Activated CD4-positive, alpha-beta memory T cell treated with anti-CD3 and anti-CD28 coated beads for 36 hours (primary cell): ENCODE measurements at places on chromosomes 16 and 17.

DNA sequence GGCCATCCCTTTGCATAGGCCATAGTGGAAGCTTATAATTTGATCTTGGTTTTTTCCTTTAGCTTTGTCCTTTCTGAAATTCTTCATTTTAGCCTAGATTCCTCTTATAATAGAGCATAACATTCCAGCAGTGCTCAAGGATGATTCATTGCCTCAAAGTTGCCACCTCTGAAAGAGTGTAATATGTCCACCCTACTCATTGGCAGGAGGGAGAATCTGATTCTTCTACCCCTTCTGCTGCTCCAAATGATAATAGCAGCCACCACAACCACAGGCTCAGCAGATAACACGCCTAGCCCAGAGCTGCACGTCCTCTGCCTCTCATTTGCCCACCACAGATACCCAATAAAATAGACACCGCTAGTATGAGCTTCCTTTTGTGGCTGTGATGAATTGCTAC, 337.4 kb upstream of the HSBP1 start:
- DNase-seq, result no peak

GRCh38 chr17:4229627-4230541, 33.9 kb downstream of the ANKFY1 start:
- DNase-seq, result no peak

DNA sequence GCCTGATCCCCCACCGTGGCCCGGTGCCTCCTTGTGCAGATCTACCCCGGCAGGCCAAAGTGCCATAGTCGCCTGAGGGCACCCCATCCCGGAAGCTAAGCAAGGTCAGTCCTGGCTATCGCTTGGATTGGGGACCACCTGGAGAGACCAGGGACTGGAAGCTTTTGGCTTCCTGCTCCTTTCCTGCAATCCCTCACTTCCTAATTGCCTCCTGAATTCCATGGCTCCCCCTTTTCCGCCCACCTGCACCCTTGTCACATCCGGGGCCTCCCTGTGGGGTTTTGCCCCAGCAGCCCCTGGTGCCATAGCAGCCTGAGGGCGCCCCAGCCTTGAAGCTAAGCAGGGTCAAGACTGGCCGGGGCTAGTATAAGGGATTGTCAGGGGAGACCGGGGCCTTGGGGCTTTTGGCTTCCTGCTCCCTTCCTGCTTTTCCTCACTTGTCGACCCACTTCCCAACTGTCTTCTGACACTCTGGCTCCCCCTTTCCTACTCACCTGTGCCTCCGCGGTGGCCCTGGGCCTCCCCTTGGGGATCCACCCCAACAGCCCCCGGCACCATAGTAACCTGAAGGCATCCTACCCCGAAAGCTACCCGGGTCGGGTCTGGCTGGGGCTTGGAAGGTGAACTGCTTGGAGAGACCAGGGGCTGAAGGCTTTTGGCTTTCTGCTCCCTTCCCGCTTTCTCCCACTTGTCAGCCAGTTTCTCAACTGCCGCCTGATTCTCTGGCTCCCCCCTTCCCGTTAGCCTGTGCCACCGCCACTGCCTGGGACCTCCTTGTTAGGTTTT, 2293.6 kb downstream of the TP53TG3F start:
- no peak for DNase-seq

DNA sequence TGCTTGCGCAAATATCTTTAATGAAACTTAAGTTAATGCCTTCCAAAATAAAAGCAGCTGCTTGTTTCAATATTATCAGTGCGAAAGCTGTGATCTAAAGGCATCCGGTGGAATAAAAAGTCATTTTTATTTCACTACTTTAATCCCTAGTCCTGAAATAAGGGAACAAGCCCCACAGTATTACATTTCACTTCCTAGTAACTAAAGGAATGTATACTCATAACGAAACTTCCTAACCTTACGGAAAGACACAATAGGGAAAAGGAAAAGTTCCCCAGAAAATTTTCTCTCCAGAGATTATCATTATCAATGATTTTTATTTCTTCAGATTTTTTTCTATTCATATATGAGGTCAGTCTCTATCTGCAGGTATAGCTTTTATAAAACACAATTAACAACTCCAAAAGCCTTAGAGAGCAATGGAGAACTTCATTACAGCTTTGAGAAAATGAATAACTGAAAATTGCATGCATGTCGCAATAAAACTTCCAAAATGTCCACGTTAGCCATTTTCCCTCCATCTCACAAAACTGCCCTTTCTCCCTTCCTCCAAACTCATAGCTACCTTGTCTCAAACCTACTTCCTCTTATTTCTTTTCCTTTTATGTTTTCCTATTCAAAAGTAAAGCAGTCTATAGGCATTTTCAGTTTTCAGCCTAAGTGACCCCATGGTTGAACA, 154.3 kb upstream of the MED13 start:
- DNase-seq, result no peak

GRCh38 chr16:31107465-31107867, 720 bp upstream of the BCKDK start:
- peak; percentile 76 for DNase-seq

- no peak for DNase-seq
These were observed 202.6 kb upstream of the MYOCD start for GRCh38 chr17:12463102-12463501.

DNA sequence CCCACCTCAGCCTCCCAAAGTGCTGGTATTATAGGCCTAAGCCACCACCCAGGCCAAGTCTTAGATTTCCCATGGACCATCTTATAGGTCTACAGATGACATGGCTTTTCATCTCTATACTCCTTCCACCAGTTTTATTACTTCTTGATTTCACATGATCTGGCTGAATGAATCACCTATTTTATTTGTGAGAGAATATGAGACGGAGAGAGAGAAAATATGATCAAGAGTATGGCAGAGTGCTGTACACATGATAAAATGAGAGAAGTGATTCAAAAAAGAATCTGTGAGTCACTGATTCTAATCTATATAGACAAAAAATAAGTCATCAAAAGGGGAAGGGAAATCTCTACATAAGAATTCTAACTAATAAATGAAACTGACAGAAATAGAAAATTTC, 13.7 kb downstream of the ACSM1 start:
- no peak for DNase-seq

- no peak for DNase-seq
These were observed 16.4 kb downstream of the CDH5 start for GRCh38 chr16:66382966-66383299.

DNA sequence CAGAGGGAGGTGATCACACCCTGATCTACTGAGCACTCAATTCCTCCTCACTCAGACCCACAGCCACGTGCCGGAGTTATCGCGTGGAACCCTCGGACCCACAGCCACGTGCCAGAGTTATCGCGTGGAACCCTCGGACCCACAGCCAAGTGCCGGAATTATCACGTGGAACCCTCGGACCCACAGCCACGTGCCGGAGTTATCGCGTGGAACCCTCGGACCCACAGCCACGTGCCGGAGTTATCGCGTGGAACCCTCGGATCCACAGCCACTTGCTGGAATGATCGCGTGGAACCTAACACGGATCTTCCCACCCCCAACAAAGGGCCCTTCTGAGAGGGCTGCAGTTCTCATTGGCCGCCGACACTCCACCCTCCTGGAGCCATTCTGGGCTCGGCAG, 97.7 kb downstream of the PGS1 start:
- no peak for DNase-seq

DNA sequence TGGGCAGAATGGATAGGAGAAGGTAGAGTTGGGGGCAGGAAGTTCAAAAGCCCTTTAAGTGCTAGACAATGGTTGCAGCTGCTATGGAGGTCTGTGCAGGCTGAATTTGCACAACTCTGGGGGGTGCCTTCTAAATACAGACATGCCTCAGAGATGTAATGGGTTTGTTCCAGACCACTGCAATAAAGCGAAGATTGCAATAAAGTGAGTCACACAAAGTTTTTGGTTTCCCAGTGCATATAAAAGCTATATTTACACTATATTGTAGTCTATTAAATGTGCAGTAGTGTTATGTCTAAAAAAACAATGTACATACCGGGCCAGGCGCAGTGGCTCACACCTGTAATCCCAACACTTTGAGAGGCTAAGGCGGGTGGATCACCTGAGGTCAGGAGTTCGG, 60.5 kb upstream of the MYOCD start:
- DNase-seq, result no peak

GRCh38 chr16:87795336-87795735, 29.6 kb upstream of the KLHDC4 start:
- no peak for DNase-seq

- DNase-seq, result peak; percentile 95
These were observed at the start of gene MLX for GRCh38 chr17:42566883-42567573. Gene MLX (plus strand): TSS chr17:42567100. CDS start chr17:42567125, 25 bp downstream.

DNA sequence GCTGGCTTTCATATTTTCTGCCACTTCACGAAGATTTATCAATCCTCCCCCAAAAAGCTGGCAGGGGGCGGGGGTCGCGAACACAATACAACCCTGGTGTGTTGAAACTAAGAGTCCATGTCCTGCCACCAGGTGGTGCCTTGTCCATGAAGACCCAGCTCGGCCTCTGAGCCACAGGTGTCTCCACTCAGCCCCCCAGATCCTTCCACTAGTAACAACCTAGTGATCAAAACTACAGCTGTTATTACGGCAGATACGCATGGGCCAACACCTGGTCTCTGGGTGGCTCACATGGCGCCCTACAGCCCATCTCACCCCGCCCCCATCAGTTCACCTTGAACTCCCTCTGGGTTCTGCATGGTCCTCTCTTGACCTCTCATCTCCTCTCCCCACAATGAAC, 27.7 kb downstream of the USP7 start:
- DNase-seq, result no peak

DNA sequence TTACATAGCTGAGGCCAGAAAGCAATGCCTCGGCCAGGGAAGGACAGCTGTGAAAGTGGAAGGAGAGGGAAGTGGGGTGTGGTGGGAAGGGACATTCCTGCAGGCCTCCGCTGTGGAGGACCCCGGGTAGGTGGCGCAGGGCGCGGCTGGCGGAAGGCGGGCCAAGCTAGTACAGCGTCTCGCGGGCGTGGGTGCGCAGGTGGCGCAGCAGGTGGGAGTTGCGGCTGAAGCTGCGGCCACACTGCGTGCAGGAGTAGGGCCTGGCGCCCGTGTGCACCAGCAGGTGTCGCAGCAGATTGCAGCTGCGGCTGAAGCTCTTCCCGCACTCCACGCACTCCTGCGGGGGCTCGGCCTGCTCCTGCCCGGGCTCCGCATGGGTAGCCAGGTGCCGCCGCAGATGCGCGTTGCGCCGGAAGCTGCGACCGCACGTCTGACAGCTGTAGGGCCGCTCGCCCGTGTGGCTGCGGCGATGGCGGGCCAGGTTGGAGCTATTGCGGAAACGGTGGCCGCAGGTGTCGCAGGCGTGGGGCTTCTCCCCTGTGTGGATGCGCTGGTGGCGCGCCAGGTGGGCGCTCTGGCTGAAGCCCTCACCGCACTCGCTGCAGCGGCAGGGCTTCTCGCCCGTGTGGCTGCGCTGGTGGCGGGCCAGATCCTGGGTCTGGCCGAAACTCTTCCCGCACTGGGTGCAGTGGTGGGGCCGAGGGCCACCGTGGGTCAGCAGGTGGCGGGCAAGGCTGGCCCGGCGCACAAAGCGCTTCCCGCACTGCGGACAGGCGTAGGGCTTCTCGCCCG, 10.0 kb downstream of the ZSCAN10 start:
- no peak for DNase-seq

- DNase-seq, result no peak
These were observed 12.3 kb upstream of the SLC7A5 start for GRCh38 chr16:87881324-87882200.

DNA sequence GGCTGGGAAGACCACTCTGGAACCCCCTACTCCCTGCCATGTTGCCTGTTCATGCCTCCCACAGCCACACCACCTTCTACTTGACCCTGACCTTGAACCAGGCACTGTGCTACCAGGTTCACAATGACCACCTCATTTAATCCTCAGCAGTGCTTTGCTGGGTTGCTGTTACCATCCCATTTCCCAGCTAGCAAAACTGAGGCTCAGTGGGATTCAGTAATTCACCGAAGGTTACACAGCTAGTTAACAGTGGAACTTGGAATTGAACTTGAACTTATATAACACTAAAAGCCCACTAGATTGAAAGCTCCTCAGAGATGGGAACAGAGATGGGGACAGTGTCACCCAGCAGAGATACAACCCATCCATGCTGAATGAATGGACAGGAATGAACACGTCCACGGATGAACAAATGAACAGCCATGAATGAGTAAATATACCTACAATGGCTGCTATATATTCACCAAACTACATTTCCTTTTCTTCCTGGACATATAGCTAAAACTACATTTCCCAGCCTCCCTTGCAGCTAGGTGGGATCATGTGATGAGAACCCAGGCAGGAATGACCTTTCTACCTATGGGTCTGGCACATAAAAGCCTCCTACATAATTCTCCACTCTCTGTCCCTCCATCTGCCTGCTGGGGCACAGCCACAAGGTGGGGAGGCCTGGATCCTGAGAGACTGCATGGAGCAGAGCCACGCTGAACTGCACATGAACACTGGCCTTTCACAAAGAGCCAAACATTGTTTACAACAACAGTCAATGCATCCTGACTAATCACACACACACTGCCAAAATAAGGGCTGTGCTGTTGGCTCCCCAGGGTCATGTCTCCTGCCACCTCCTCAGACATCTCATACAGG, 94.8 kb downstream of the RMI2 start:
- DNase-seq, result no peak

DNA sequence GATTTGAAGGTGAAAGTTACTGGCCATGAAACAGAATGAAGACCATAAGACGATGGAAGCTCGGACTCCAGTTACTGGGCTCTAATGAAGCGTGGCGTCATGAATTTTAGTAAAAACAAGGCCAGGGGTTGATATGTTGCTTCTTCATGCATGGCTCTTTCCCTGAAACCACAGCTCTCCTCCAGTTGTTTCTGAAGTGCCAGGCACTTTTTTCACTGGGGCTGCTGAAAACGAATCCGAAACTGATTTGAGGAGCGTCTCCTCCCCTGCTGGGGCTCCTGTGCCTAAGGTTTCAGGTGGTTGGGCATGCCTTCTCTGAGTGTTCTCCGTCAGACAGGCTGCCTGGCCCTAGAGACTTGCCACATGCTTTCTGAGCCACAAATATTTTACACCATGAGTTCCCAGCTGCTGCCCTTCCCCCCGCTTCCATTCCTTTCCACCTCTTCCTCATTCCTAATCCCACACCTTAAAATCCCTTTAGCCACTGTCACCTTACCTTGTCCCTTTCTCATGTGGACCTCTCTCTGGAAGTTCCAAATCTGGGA, 3.7 kb upstream of the MYL4 start:
- peak; percentile 83 for DNase-seq

- peak; percentile 35 for DNase-seq
These were observed 43.4 kb downstream of the SLFN5 start for GRCh38 chr17:35286120-35286781.

DNA sequence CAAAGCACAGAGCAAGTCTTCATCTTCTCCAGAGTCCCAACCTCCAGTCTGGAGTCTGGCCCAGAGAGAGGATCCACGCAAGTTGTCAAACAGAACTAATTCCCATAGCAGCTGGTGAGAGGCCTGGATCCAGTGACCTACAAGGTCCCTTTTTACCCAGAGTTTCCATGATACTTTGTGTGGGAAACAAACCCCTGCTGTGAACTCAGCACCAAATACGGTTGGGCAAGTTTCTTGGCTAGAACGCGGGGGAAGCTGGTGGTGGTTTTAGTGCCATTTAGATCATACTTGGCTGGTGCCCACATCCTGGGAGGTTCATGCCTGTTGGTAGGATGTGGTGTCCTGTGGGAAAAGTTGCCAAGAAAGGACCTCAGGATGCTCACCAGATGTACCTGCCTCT, 18.1 kb downstream of the TMC7 start:
- DNase-seq, result no peak
